ENCODE measurements at places on chromosomes 4 and X. TPM values are rescaled to one million over a fixed set of nuclear protein-coding genes. Genes with fewer than 3 reads are reported as not detected.

The ARR3 gene
- not detected for polyA plus RNA-seq

The TMSB15A gene
- polyA plus RNA-seq: 0.45 TPM

The SHISA3 gene
- polyA plus RNA-seq: not detected

The FGD1 gene
- polyA plus RNA-seq: 3.3 TPM

The UBE2A gene
- polyA plus RNA-seq: 38.9 TPM

The BST1 gene
- polyA plus RNA-seq: 2.1 TPM

The CLIC2 gene
- 8.9 TPM for polyA plus RNA-seq

The IGSF1 gene
- 0.15 TPM for polyA plus RNA-seq

DNA sequence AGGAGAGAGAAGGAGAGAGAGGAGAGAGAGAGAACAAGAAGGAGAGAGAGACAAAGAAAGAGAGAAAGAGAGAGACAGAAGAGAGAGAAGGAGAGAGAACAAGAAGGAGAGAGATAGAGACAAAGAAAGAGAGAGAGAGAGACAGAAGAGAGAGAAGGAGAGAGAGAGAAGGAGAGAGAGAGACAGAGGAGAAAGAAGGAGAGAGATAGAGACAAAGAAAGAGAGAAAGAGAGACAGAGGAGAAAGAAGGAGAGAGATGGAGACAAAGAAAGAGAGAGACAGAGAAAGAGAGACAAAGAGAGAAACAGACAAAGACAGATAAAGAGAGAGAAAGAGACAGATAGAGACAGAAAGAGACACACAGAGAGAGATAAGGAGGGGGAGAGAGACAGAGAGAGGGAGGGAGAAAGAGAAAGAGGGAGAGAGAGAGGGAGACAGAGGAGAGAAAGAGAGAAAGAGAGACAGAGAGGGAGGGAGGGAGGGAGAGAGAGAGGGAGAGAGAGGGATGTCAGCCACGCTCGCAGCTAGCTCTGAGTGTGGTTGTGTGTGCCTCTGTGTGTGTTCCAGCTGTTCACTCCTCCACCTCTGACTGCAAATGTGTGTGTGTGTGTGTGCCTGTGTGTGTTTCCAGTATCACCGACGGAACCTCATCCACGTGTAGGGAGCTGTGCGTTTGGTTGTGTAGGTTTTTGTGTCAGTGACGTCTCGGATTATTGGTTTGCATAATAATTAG is 105.8 kb downstream of the CRLF2 start:
- no peak for DNase-seq

DNA sequence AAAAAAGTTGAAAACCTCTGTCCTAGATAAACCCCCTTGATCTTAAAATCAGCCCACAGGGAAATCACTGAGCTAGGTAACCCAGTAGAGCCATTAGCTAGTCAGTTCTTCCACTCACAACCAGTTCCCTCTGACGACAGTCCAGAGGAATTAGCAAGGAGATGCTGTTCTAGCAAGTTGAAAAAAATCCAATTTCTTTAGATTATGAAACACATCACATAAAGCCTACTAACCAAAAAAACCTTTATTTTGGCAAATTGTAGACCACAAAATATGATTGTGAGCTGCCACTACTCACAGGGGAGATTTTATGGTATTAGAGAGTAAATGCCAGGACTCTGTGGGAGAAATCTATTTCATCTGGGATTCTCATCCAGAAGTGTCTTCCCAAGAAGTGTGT is 22.6 kb downstream of the ADAMTS3 start:
- DNase-seq: no peak

DNA sequence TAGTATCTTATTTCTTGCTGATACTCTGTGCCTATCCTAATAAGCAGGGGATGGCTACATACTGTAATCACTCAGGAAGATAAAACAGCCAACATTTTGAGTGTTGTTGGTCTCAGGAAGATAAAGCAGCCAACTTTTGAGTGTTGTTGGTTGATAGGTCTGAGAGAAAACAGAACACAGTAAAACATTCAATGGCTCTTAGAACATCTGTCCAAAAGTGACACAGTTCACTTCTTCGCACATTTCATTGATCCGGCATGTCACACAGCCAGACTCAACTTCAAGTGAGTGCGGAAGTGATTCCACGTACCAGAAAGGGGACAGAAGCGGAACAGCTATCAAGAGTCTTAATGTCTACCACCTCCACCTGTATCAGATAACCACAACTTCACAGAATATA is 87.3 kb upstream of the DMD start:
- no peak for DNase-seq

DNA sequence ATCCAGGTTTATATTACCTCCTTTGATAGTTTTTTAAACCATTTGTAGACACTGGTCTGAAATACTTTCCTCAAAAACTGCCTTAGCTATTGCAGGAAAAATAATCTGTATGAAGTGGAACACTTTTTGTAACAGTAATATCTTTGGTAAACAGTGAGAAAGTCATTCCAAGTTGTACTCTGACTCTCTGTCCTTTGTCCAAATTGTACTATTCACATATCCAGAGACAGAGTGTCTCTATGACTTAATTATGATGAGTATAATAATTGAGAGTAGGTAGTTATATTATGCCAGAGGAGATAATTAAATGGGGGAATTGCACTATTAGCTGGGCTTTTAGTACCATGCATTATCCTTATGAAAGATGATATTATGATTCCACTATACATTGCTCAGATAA is 112.6 kb upstream of the LCORL start:
- DNase-seq: no peak

DNA sequence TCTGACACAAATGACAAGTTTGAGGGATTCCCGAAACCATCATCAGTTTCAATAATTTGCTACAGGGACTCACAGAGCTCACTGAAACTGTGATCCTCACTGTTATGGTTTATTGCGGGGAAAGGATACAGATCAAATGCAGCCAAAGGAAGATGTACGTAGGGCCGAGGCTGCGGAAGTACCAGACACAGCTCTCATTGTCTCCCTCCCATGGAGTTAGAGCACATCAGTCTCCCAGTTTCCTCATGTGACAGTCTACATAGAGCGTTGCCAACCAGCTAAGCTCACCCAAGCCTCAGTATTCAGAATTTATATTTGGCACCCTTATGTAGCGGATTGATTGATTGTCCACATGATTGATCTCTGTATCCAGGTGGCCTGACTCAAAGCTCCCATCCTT is 137.8 kb upstream of the TENM3 start:
- DNase-seq: no peak

GRCh38 chrX:68163441-68163840 is 269.9 kb downstream of the OPHN1 start:
- DNase-seq: no peak

- peak; percentile 59 for DNase-seq
Measured at GRCh38 chr4:56434599-56435139, 746 bp downstream of the PPAT start.

- no peak for DNase-seq
Measured at GRCh38 chr4:31620476-31620875, 900.3 kb downstream of the PCDH7 start.

- no peak for DNase-seq
Measured at GRCh38 chrX:23883737-23884354, 23.9 kb downstream of the APOO start.

DNA sequence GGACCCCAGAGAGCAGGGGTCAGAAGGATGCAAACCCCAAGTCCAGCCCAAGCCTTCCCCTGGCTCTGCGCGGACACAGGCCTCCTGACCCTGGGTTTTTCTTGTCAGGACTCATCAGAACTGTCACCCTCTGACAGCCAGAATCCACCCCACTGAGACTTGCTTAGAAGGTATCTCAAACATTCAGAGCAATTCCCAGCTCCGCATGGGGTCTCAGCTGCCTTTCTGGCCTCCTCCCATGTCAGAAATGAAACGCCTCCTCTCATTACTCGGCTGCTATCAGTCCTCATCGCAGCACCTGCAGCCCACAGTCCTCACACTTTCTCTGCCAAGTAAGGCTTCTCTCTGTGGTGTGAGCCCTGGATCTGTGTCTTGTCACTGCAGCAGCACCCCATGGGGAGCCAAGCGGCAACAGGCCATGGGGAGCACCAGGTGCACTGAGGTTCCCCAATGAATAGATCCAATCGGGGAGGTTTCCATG is 97.8 kb downstream of the WFS1 start:
- DNase-seq: no peak

GRCh38 chrX:152138388-152138784 is at the start of gene MAGEA10:
TSS of gene MAGEA10 (minus strand) at chrX:152138577. CDS start at chrX:152135620, 2,957 bp downstream.
- no peak for DNase-seq
